CD4-positive, alpha-beta T cell treated with Interleukin-15 for 4 hours (primary cell): ENCODE measurements at places on chromosomes 12 and 14.
A peak's percentile ranks its signal among the peaks of the same experiment; 100 is the strongest.

DNA sequence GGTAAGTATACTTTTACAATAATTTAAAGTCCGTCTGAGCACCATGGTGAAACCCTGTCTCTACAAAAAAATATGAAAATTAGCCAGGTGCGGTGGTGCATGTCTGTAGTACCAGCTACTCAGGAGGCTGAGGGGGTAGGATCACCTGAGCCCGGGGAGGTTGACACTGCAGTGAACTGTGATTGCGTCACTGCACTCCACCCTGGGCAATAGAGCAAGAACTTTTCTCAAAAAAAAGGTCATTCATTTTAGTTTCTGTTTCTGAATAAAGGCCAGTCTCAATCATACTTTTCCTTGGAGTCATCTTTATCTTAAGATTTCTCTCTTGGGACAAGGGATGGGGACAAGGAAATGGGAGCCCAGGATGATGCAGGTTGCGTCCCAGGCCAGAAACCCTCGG, 12.9 kb downstream of the ANKRD13A start:
- no peak for DNase-seq

DNA sequence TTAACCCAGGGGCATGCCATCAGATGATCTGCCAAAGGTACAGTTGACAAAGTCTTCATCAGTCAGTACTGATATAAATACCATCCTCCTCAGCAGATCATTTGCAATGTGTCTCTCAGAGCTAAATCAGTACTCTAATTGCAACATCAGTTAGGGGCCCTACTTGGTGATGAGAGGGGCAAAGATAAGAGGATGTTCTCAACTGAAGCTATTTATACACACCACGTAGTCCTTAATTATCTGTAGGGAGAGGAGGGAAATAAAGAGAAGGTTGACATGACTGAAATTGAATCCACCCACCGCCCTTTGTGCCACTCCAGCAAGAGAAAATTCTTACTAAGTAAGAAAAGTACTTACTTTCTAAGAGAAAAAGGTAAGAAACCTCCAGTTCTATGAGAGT, 157.8 kb upstream of the NUDT4 start:
- DNase-seq: no peak

DNA sequence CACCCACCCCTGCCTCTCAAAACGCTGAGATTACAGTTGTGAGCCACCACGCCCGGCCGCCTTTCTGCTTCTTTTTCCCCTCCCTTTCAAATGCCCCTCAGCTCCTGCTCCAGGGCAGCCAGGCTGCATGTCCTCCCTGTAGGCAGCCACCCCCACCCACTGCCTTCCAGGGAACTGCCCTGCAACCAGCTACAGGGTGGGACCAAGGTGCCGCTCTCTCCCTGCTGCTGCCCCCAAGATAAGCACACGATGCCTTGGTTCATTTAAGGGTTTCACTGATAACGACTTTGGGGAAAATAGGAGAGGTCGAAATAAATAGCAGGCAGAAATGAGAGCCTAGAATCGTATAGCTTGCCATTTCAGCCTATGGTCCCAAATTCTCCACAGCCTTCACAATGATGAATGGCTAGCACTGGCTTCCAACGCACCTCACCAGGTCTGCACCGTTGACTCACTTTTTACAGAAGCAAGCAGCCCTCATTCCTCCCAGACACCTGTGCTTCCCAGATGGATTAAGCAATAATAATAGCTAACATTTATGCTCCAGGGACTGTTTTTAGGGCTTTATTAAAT, 40.7 kb downstream of the ATG14 start:
- no peak for DNase-seq

DNA sequence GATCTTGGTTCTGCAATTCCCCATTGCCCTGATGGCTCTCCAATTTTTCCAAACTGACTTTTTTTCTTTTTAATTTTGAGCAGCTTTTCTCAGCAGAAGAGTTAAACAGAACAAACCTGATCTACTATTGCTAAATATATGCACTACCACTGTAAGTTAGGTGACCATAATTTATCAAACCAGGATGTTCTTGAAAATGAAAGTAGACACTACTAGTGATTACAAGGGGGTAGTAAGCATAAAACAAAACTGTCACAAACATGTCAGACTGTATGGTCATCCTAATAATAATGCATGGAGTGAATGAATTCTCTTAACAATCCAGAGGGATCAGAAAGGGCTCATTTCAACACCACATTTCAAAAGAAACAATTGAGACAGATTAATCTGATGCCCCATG, 183.0 kb upstream of the FOXN3 start:
- DNase-seq: no peak

DNA sequence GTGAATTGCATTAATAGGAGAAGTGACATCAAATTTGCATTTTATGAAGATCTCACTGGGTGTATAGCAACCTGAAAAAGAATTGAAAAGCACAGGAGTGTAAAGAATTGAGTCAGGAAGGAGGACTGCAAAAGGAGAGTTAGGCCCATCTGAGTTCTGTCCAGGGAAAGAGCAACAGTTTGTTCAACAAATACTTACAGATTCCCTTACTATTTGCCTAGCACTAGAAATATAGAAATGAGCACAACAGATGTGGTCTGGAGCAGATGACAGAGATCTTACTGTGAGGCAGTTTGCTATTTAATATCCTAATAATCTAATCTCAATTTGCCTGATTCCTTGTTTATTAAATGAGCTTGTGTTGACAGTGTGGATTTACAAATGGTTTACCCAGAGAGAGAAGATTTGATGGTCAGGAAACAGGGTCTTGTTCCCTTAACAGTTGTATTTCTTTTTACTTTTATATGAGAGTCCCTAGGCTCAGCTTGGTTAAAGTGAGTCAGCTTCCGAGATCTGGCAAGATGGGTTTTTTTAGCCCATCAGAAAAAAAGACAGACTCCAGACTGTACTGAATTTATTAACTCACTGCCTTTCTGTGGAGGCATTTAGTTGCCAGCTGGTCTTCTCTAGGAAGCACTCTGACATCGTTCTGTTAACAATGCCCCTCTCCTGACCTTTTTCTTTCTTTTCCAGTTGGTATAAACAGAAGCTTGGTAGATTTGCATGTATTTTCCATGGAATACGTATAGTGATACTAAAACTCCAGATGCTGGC, 229.7 kb downstream of the TTC6 start:
- no peak for DNase-seq

DNA sequence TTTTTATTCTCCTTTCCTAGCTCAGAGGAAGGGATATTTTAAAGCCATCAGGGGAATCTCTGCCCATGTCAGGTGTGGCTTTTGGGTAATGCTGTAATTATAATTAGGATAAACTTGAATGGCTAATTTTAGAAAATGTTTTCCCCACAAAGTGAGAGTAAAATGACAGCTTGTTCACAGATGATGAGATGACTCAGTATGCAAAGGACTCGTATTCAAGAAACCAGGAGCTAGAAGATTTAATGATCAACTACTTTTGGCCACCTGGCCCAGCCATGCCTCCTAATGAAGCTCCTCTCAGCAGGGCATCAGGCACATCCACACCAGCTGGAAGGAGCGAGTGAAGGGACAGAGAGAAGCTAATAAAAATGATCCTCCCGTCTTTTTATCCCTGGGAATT, 29.0 kb upstream of the PLEKHG7 start:
- no peak for DNase-seq

DNA sequence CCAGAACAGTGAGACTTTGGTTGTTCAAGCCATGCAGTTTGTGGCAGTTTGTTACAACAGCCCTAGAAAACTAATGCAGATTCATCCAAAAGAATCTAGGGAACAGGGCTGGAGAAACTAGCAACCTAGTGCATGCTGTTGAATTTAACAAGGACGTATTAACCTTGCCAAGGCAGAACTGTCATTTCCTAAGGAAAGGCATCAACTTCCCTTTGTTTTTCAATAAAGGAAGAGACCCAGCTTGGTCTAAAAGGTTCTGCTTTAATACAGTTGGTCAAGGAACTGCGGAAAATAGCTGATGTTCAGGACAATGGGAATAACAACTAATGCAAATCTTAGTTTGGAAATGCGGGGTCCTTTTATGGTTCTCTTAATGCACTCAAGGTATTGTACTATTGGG, 11.5 kb downstream of the AK7 start:
- no peak for DNase-seq

DNA sequence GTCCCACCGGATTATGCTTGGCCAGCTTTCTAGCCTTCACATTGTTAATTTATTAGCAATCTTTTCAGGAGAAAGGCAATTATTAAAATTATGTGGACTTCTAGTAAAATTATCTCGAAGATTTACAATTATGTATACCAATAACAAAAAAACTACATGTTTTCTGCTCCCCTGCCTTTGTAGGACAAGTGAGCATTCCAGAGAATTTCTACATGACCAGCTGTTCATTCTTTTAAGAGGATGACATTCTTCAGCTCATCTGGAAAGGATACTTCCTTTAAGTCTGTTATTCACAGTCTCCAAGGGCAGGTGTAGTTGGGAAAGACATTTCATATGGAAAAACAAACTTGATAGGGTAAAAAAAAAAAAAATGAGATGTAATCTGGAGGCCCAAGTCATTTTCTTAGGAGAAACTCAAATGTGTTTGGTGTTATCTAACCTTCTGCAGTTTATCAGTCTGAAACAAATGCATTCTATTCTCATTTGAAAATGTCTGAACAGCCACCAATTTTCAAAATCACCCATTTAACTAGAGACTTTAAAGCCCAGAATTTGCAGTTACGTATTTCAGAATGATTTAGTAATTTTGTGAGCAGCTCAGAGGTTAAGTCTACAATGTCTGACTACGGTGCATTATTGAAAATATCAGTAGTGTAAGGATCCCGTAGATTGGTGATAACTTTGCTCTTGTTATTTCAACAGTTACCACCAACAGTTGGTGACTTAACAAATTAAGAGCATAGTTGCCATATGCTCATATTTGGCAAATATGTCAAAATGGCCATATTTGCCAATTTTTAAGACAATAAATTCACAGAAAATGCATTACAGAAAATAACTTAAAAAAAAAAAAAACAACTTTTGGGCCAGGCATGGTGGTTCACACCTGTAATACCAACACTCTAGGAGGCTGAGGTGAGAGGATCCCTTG, 1.8 kb upstream of the PHLDA1 start:
- no peak for DNase-seq

- DNase-seq: no peak
These were observed 172.7 kb upstream of the CNOT2 start for GRCh38 chr12:70070494-70071007.

GRCh38 chr12:54958048-54958658, 26.4 kb downstream of the TESPA1 start:
- DNase-seq: peak; percentile 71

DNA sequence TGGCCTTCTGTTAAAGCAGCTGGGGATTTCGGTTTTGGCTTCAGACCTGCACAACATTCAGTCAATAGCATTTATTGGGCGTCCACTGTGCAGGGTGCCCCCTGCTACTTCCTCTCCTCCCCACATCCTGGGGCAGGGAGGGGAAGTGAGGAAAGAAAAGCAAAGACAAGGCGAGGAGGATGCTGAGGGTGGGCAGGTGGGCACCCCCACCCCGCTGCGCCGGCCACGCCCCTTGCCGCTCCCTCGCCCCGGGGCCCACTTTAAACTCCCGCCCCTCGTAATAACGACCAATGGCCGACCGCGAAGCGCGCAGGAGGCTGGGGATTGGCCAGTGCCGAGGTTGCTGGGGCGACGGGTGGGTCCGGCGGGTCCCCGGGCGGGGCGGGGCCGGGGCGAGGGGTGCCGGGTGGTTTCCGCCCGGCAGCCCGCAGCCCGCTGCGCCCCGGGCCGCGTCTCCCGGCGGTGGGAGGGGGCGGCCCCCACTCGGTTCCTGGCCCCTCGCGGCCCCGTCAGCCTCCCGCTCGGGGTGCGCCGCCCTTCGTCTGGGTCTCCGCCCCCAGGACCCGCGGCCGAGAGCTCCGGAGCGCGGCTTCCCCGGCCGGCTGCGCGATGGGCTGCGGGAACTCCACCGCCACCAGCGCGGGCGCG, at the start of gene C12orf75:
Gene C12orf75, plus strand, starts transcription at position 409 of the 648 bp plus-strand sequence. Its CDS starts 201 bp downstream, at position 610.
- DNase-seq: peak; percentile 89

GRCh38 chr12:33529031-33529430, 89.4 kb upstream of the SYT10 start:
- no peak for DNase-seq

- DNase-seq: no peak
These were observed 204.7 kb downstream of the BCL11B start for GRCh38 chr14:99067141-99067920.

GRCh38 chr14:100640471-100641273, 53.5 kb upstream of the BEGAIN start:
- DNase-seq: peak; percentile 77

DNA sequence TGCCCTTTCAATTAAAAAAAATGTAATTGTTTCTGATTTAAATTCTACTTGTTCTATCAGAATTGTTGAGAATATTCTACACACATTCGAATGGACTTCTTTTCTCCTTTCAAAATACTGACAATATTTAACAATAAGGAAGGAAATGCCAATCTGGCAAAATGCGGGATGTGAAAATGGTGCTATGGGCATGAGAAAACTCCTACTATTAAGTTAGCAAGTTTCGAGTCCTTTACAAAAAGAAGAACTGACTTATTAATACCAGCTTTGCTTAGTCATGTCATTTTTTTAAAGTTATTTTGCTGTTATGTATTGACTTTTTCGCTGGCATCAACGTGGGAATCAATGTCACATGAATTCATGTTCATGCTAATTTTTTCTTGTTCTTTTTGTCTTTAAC, 31.7 kb upstream of the ARL1 start:
- DNase-seq: no peak

GRCh38 chr12:78964521-78964920, 99.9 kb downstream of the SYT1 start:
- DNase-seq: no peak

DNA sequence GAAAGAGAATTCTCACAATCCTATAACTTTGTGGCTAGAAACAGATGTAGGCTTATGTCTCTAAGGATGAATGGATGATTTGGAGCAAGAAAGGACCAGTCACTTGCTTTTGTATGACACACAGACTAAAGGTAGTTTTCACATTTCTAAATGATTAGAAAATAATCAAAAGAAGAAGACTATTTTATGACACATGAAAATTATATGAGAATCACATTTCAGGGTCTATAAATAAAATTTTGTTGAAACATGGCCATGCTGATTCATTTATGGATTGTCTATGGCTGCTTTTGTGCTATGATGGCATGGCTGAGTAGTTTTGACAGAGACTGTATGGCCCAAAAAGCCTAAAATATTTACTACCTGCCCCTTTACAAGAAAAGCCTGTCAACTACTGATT, 49.4 kb upstream of the FRMD6 start:
- DNase-seq: no peak

GRCh38 chr14:21268617-21269251, 508 bp downstream of the HNRNPC start:
- peak; percentile 39 for DNase-seq

DNA sequence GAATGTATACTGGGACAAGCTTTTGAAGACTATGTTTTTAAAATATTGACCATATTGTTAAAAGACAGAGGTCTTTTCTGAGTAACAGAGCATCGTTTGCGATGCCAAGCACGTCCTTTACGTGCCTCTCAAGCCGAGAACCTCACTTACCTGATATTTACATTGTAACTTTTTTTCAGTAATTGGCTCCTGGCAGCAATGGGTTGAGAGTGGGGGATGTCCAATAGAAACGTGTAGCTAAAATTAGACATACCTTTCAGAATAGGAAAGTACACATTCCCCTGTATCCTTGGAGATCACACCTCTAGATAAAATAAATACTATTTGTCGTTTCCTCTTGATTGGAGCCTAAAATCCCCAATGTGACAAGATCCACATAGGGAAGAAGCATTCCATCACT, 222.2 kb upstream of the RGS6 start:
- DNase-seq: no peak

- no peak for DNase-seq
These were observed 67.2 kb downstream of the NOS1 start for GRCh38 chr12:117294189-117294603.
